ENCODE measurements at places on chromosomes 12 and 14.
A peak's percentile ranks its signal among the peaks of the same experiment; 100 is the strongest.

DNA sequence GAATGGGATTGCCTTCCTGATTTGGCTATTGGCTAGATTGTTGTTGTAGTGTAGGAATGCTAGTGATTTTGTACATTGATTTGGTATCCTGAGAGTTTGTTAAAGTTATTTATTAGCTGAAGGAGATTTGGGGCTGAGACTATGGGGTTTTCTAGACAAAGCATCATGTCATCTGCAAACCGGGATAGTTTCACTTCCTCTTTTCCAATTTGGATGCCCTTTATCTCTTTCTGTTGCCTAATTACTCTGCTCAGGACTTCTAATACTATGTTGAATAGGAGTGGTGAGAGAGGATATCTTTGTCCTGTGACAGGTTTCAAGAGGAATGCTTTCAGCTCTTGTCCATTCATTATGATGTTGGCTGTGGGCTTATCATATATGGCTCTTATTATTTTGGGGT, 265.7 kb upstream of the MGAT4C start:
- DNase-seq: no peak

DNA sequence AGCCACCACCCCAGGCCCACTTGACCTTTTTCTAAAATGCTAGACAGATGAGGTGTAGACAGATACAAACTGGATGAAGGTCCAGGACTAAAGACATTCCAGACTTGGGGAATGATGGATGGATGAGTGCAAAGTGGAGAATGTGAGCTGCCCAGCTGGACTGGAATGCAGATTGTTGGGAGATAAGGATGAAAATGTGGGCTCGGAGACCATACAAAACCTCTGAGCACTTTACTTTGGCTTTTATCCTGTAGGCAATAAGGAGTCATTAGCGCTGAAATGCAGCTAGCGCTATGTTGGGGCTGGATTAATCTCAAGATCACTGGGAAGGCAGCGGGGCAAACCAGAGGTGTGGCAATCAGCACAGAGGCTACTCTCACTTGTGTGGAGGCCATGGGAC, 64.7 kb upstream of the GNPNAT1 start:
- DNase-seq: peak; percentile 71

GRCh38 chr12:102776041-102776440, 141.0 kb downstream of the PAH start:
- no peak for DNase-seq

DNA sequence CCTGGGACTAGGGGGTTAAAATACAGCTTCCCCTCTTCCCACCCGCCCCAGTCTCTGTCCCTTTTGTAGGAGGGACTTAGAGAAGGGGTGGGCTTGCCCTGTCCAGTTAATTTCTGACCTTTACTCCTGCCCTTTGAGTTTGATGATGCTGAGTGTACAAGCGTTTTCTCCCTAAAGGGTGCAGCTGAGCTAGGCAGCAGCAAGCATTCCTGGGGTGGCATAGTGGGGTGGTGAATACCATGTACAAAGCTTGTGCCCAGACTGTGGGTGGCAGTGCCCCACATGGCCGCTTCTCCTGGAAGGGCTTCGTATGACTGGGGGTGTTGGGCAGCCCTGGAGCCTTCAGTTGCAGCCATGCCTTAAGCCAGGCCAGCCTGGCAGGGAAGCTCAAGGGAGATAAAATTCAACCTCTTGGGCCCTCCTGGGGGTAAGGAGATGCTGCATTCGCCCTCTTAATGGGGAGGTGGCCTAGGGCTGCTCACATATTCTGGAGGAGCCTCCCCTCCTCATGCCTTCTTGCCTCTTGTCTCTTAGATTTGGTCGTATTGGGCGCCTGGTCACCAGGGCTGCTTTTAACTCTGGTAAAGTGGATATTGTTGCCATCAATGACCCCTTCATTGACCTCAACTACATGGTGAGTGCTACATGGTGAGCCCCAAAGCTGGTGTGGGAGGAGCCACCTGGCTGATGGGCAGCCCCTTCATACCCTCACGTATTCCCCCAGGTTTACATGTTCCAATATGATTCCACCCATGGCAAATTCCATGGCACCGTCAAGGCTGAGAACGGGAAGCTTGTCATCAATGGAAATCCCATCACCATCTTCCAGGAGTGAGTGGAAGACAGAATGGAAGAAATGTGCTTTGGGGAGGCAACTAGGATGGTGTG, 1.9 kb downstream of the GAPDH start:
- peak; percentile 27 for DNase-seq

DNA sequence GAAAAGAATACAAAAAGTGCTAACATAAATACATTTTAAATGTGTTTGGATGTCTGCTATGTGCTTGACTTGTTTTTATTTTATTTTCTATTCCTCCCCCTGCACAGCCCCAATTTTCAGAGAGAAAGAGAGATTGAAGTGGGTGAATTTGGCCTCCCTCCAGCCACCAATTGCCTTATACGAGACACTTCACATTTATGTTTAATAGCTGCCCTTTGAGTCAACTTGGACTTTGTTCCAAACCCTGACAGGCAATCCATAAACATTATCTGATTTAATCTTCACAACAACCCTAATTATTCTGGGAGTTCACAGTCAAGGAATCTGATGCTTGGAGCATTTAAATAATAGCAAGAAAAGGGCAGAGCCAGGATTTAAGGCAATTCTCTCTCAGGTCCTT, 161.7 kb downstream of the SLC15A4 start:
- DNase-seq: no peak

DNA sequence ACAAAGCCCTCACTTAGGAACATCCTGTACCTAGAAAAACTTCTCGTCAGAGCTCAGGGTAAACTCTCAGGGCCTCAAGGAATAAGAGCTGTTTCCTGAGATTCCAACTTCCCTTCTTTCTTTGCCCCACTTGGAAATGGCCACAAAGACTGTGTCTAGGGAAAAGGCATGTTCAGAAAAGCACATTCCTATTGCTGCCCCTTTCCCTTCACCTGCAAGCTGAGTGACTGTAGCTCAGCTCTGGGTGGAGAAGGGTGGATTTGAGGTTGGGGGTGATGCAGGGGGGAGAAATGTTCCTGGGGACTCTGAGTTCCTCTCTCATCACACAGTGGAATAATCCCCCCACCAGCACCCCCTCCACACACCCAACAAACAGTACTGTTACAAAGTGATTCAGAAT, 6.8 kb downstream of the ENDOU start:
- no peak for DNase-seq

- DNase-seq: no peak
These were observed 604 bp upstream of the ARHGEF25 start for GRCh38 chr12:57610554-57611107.

DNA sequence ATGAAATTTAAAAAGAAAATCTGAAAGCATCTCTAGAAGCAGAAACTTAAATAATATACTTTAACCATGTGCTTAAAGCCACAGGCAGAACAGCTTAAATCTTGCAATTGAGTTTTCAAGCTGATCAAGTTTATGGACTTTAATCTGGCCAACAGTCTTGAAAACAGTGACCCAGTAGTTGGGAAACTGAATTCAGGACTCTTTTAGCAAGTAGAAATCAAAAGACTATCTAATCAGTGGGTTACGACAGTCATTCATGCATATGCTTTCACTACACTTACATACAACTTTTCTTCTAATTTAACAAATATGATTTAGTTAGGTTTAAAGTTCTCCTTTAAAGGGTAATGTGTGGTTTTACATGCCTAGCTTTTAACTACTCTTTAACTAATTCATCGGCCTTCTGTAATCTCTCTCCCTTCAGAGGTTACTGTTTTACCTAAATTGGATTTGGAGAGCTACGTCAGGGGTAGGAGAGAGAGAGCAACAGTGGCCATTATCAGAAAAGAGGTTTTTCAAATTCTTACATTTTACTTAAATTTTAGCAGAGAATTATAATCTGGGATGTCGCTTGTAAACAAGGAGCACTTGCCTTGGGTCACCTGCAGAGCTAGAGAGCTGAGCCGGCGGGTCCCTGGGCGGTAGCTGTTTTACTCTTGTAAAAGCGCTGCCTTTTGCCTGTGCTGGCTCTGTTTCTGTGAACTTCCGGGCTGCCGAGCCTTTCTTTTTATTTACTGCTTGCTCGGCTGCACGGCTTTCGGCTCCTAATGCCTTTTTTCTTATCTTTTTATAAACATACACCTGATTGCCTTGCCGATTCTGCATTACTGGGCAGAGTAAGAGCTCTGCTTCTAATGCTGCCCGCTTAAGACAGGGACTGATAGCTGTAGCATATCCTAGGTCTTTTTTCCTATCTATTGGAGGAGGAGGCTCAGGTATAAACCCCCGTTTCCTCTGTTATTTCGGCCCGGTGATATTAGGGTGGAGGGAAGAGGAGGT, 17.4 kb upstream of the LYZ start:
- DNase-seq: peak; percentile 74

GRCh38 chr12:99985129-99985570, 414 bp upstream of the ANKS1B start:
- no peak for DNase-seq

- peak; percentile 72 for DNase-seq
These were observed 1.6 kb downstream of the SIX4 start for GRCh38 chr14:60722357-60723115.

Data from ELF-1 (cell line).